EL (cell line): ENCODE measurements at places on chromosomes 16 and 17.
A peak's percentile ranks its signal among the peaks of the same experiment; 100 is the strongest.

- no peak for DNase-seq
These were observed 8.6 kb downstream of the UNC13D start for GRCh38 chr17:75835654-75835987.

DNA sequence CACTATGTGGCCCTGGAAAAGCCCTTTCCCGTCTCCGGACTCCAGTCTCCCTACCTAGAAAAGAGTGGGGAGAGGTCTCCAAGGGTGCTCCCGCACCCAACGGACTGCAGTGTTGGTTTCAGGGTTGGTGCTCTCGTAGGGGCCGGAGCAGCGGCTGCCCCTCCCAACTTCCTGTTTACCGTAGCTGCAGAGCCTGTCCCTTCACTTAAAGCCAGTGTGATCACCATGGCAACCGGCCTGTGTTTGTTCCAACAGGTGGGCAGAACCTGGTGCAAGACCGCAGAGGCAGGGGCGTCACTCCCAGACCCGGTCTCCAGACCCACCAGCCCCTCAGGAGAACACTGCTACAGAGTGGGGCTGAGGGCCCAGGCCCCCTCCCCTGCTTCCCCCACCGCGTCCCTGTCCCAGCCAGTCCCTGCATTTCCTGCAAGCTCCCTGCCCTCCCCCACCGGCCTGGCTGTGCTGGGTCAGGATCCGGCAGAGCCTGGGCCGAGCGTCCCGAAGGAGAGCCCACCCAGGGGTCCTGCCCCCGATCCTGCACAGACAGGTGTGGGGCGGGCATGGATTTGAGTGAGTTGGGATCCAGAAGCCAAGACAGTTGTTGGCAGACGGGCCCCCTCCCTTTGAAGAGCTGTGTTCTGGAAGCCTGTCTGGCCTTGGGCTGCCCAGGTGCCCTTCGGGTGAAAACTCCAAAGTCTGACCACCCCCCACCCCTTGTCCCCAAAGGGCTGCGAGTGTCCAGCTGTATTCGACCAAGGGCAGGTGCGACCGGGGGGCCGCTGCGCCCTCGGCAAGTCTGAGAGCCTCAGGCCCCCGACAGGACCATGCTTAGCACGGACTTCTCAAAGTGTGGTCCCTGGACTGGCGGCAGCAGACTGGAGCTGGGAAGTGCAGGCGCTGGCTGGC is 1.5 kb upstream of the BAIAP3 start:
- DNase-seq = no peak

DNA sequence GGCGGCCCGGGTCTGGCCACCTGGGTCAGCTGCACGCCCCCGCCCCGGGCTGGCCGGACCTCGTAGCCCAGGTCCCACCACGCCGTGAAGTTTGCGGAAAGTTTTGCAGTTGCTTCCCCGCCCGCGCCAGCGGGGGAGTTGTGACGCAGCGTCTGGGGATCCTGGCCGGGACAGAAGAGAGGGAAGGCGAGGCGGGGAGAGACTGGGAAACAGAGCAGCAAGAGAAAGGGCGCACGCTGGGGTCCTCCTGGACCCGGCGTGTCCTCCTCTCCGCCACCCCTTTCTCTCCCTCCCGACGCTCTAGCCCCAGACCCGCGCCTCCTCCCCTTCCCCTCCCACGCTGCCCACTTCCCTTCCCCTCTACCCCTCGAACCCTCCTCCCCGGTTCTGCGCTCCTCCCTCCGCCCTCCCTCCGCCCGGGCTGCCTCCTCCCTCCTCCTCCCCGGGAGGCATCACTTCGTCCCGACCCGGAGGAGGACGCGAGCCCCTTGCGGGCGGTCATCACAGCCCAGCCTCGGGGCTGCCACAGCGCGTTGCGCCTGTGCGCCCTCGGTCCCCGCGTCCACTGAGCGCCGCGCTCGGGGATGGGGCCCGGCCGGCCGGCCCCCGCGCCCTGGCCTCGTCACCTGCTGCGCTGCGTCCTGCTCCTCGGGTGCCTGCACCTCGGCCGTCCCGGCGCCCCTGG is at the start of gene MRC2:
Gene MRC2 (plus strand): TSS at position 452 of the 685 bp plus-strand sequence. CDS start 133 bp downstream, at position 585.
- peak; percentile 83 for DNase-seq

GRCh38 chr16:57348327-57348726 is 10.3 kb upstream of the CCL22 start:
- no peak for DNase-seq

DNA sequence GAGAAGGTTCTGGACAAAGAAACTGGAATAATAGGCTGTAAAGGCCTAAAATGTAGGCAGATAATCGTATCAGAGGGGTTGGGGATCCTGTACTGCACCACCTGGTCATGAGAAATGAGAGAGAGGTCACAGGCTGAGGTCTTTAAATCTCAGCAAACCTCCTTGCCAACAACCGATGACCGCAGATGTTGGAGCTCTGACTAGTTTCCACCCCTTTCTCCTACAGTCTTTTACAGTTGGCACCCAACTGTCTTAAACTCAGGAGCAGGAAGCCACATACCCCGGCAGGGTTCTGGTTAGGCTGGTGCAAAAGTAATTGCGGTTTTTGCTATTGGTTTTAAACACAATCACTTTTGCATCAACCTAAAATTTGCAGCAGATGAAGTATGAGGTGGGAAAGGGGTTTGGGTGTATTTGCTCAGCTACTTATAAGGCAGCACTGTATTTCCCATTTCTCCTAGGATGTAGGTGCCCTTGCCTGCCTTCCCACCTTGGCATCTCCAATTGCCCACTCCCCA is 261.8 kb upstream of the MYOCD start:
- no peak for DNase-seq
